Stimulated activated CD4-positive, alpha-beta T cell treated with anti-CD3 and anti-CD28 coated beads, TNF-alpha, amount 100 ng/mL, for 1 hour (primary cell): ENCODE measurements at places on chromosomes 12 and 14.

DNA sequence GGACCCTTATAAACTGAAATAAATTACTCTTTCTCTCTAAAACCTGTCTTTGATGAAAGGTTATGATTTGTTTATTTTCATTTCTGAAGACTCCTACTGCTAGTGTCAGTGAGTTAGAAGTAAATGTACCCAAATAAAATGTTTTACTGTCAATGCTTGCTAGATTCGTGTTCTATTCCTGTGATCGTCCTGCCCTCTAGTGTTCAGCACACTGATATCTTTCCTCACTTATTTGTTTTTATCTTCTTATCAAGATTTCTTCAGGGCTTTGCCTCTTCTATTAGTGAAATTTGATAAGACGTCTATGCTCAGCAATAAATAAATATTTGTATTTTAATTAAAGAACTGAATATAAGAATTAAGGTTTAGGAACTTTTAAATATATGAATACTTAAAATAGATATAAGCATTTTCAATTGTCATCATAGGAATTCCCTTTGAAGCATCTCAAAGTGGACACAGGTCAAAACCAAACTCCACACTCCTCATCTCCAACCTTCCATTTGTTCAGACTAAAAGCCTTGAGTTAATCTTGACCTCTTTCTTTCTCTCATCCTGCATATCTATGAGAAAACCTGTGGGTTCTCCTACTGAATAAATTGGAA is 75.8 kb downstream of the C12orf50 start:
- no peak for DNase-seq

DNA sequence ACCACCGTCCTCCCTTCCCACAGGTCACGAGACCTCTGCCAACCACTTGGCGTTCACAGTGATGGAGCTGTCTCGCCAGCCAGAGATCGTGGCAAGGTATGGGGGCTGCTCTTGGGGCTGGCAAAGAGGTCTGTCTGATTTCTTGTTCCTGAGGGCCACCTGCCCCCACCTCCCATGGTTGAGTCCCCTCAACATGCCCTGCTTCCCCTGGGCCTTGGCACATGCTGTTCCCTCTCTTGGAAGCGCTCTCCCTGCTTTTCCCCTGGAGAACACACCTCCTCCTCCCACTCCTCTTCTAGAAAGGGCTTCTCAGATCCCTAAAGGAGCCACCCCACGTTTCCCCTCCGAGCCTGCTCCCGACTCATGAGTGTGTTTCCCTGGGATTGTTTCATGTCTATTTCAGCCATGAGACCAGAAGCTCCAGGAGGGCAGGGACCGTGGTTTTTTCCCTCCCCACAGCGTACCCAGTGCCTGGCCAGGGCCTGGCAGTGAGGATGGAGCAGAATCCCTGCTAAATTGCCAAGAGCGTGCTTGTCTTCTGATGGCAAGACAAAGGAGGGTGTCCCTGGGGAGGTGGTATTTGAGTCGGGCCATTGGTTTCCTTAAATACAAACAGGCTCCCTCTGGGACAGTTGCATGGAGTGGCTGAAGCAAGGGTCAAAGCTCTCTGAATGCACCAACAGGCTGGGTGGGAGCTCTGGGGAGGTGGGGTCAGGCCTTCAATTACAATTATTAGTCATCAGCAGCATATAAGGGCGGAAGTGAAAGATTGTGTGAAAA is 34.1 kb downstream of the CYP46A1 start:
- no peak for DNase-seq

GRCh38 chr14:89237921-89238529 is 179.0 kb downstream of the FOXN3 start:
- no peak for DNase-seq

DNA sequence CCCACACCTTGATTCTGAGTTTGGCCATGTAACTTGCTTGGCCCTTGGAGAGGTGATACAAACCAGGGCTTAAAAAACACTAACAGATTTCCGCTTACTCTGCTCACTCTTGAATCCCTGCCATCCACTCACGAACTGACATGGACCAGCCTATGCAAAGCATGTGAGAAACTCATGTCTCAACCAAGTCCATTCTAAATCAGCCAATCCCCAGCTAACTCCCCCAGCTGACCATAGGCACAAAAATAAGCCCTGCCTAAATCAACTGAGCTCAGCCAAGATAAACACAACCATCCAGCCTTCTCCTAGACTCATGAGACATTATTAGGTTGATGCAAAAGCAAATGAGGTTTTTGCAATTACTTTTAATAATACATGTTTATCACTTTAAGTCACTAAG is 353.9 kb upstream of the TBX3 start:
- DNase-seq, result no peak

- DNase-seq, result no peak
Measured at GRCh38 chr14:86885280-86885679, 1107.7 kb downstream of the GALC start.

DNA sequence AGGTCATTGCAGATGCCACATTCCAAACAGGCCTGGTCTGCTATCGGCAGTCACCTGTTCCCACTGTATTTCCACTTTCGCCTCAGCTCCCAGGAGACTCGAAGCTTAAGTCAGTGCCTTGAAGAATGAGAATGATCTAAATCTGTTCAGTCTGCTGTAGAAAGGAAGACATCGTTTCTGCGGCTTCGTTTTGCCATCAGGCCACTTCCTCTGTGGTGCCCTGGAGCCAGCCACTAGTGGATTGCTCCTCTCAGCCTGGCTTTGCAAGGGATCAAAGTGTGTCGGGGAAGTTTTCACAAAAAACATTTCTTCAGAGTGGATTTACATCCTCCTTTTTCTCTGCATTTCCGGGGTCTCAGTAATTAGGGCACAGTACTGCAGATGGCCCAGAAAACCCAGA is 66.7 kb downstream of the AACS start:
- DNase-seq, result no peak

GRCh38 chr12:9049520-9050133 is 60.3 kb downstream of the KLRG1 start:
- no peak for DNase-seq

DNA sequence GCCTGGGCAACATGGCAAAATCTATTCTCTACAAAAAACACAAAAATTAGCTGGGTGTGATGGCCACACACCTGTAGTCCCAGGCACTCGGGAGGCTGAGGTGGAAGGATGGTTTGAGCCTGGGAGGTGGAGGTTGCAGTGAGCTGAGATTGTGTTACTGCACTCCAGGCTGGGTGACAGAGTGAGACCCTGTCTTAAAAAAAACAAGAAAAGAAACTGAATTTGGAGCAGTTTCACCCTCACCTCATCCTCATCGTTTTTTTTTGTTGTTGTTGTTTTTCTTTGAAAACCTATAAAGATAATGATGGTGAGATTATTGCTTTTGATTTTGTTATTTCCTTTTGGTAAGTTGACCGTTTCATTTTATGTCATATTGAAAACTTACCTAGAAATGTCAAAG is 60.7 kb downstream of the SLC38A6 start:
- no peak for DNase-seq

GRCh38 chr12:132448463-132448820 is 41.5 kb upstream of the FBRSL1 start:
- DNase-seq, result no peak

- DNase-seq, result no peak
Measured at GRCh38 chr12:107549651-107550480, 135.7 kb upstream of the PWP1 start.

DNA sequence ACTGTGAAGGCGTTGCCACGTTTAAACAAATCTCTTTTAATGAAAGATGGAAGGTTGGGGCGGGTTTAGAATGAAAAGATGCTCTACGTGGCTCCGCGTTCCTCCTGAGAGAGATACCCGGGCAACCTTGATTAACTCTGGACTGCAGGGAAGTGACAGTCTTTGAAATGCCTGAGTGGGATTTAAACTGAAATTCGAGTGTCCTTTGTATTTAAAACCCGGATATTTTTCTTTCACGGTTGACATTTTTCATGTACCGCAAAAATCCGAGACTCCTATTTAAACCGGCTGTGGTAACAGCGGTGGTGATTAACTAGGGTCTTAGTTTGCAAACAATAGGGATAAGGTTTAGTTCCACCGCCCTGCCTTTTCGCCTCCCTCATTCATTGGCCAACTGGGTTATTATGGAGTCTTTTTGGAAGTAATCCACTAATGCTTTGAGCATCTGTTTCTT is 707 bp downstream of the G2E3 start:
- DNase-seq, result no peak

GRCh38 chr12:83864054-83864453 is 1048.5 kb downstream of the SLC6A15 start:
- no peak for DNase-seq

DNA sequence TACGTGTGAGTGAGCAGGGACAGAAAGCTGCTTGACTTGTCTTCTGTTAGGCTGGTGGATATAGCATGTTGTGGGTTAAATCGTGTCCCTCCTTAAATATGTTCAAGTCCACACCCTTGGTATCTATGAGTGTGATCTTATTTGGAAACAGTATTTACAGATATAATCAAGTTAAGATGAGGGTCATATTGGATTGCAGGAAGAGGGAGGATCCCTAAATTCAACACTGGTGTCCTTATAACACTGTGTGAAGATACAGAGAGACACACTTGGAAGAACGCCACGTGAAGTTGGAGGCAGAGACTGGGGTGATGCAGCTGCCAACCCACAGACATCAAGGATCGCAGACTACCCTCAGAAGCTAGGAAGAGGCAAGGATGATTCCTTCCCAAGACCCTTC is 275.2 kb upstream of the SSTR1 start:
- no peak for DNase-seq

DNA sequence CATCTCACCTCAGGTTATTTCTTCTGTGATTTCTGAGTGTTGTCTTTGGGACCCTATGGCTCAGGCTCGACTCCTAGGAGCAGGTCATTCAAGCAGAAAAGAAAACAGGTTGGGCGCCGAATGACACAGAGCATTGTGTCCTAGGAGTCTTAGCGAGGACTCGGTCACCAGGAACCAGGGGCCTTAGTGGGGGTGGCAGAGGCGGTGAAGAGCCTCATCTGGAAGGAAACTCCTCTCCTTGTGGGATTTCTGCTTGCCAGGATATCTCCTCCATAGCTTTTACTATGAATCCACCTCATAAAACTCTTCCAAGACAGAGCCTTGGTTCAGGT is 630 bp downstream of the PLEKHH1 start:
- DNase-seq, result no peak

GRCh38 chr12:2240984-2241383 is 188.2 kb downstream of the CACNA1C start:
- no peak for DNase-seq

GRCh38 chr12:94258593-94258992 is 110.2 kb downstream of the PLXNC1 start:
- DNase-seq, result no peak

- no peak for DNase-seq
Measured at GRCh38 chr14:61875483-61875882, 113.3 kb downstream of the SNAPC1 start.

DNA sequence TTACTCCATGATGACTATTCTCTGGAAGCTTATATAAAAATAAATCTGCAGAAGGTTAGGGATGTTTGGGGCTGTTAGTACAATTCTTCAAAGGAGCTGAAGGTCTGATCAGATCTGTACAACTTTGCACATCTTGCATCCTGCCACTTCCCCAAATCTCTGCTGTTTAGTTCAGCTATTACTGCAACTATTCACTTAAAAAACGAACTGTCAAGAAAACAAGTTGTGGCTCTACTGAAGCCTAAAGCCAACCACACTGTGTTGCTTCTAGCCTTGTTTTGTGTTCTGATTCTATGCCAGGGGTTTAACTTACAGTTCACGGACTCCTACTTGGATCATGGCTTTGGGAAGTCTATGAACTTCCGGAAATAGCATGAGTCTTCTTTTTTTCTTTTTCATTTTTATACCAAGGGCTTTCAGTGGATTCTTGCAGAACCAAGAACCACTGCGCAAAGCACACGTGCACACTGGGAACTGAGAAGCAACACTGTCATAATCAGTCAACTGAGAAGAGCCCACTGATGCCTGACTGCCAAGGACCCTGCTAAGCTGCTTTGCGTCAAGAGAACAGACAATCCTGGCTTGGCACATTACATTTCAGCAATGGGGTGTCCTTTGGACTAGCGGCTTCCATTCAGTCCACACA is 66.3 kb upstream of the EEA1 start:
- no peak for DNase-seq

DNA sequence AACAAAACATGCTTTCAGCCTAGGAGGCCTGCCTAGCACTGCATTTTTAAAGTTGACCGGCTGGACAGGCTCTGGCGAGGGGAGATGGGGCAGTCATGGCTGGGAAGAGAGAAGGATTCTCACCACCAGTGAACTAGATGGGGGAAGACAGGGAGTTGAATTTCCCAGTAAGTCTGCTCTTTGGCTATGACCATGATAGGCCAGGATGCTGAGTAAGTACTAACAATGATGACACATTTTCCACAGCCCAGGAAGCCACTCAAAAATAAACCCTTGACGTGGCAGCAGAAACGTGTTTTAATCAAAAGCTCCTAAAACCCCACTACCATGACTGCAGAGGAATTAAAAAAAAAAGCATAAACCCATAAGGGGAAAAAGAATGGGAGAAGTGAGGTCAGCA is 19.0 kb downstream of the KCTD10 start:
- no peak for DNase-seq

- no peak for DNase-seq
Measured at GRCh38 chr12:84413656-84414055, 498.9 kb downstream of the SLC6A15 start.

DNA sequence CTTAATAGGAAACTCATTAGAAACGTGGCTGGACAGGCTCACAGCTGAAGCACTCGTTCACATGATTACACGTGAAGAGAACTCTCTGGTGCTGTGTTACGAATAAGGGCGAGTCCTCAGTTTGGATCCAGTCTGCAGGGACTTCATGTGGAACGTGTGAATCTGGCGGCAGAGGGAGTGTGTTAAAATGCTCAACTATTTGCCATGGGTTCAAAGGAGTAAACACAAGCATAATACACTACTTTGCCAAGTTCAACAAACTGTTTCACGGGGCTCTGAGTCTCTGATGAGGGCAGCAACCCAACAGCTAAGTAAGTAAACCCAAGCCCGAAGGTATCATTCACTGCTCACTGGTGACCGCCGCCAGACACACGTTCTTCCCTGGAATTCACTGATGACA is 42.4 kb downstream of the NUAK1 start:
- DNase-seq, result no peak

DNA sequence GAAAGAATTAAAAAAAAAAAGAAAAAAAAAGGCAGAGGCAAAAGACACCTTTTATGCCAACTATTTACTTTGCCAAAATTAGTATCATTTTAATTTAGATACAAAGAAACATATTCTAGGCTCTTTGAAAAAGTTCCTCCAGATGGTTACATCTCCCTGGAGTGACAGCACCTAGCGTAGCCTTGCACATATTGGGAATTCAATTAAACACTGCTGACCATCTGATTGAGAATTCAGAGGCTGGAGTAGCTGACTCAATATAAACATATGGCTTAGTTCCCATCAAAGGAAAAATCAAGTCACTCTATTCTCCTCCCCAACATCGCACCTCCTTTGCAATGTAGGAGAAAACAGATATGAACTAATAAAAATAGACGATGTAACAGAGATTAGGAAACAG is 36.4 kb downstream of the ANKS1B start:
- DNase-seq, result no peak
